ENCODE measurements at places on chromosomes 6 and 20.
A peak's percentile ranks its signal among the peaks of the same experiment; 100 is the strongest.

DNA sequence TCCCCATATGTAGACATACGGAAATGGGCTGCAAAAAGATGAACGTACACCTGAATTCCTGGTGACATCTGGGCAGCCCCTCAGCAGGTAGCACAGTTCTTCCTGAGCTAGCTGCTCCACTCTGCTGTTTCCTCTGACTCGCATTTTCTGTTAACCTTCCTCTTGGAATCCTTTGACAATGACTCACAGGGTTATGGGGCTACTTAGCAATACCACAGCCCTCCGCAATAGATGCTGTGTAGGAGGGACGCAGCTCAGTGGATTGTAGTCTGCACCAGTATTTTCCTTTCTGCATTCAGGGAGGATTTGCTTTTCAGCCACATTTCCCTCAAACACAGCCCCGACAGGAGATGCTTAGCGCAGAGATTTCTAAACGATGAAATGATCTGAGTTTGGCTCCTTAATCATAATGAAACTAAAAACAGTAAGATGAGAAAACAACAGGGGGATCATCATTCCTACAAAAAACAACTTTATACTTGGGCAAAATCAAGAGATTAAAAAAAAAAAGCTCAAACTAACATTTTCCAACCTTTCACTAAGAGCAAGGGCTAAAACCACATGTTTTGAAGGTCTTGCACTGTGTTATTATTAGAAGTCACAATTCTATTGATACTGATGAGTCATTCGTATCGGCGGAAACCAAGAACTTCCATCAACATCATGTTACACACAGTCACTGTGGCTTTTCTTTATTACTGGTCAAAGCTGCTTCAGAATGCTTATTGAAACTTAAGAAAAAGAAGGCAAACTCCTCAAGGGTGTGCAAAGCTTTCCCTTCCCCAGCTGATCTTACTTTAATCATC is 12.2 kb downstream of the BACH2 start:
- DNase-seq: peak; percentile 81

DNA sequence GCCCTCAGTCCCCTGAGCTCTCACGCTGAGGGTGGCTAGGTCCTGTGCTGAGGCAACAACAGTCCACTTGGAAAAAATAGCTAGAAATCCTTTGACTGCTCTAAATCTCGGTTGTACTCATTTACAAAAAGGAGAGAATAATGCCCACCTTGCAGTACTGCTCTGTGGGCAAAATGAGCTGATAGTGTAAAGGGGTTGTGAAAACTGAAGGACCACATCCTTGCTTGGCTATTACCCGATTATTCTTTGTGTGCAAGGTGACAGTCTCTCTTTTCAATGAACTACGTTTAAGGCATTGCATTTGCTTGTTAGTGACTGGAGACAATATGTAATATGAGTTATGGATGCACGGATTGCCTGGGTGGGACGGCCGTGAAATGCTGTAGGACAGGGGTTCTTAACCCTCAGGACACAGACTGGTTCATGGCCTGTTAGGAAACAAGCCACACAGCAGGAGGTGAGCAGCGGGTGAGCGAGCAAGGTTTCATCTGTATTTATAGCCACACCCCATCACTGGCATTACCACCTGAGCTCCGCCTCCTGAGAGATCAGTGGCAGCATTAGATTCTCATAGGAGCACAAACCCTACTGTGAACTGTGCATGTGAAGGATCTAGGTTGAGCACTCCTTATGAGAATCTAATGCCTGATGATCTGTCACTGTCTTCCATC is 14.6 kb downstream of the SAMD3 start:
- no peak for DNase-seq

- peak; percentile 37 for DNase-seq
Measured at GRCh38 chr6:33860706-33861474, 57.1 kb upstream of the MLN start.

GRCh38 chr6:41475164-41475563 is 71.0 kb upstream of the FOXP4 start:
- no peak for DNase-seq

DNA sequence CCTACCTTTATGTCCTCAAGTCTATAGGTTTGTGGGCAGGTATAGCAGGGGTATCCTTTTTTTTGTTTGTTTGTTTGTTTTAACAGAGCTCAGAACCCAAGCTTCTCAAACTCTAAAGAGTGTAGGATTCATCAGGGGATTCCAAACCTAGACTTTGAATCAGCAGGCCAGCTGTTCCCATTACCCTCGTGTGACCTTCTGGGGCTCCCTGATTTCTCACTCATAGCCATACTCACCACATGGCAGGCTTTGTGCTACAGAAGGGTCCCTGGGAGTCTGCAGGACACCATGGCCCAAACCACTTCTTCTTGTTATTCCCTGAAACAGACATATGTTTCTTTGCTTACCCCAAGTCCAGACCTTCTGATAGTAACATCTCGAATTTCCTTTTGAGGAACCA is 350.8 kb upstream of the TSHZ2 start:
- DNase-seq: no peak

GRCh38 chr20:38217791-38218565 is 42.6 kb downstream of the KIAA1755 start:
- DNase-seq: no peak

DNA sequence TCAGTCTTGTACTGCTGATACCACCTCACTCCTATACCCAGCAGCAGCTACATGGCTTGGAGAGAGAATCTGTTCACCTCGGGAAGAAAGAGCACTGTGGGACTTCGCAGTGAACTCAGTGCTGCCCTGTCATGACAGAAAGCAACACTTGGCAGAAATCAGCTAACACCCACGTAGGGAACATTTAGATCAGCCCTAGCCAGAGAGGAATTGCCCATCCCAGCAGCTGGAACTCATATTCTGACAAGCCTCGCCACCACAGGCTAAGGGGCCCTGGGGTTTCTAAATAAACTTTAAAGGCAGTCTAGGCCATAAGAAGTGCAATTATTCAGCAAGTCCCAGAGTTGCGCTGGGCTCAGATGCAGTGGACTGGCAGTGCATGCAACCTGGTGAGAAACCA is 1266.8 kb downstream of the GRIK2 start:
- no peak for DNase-seq

GRCh38 chr6:3732345-3733141 is 19.0 kb downstream of the PXDC1 start:
- DNase-seq: peak; percentile 61

DNA sequence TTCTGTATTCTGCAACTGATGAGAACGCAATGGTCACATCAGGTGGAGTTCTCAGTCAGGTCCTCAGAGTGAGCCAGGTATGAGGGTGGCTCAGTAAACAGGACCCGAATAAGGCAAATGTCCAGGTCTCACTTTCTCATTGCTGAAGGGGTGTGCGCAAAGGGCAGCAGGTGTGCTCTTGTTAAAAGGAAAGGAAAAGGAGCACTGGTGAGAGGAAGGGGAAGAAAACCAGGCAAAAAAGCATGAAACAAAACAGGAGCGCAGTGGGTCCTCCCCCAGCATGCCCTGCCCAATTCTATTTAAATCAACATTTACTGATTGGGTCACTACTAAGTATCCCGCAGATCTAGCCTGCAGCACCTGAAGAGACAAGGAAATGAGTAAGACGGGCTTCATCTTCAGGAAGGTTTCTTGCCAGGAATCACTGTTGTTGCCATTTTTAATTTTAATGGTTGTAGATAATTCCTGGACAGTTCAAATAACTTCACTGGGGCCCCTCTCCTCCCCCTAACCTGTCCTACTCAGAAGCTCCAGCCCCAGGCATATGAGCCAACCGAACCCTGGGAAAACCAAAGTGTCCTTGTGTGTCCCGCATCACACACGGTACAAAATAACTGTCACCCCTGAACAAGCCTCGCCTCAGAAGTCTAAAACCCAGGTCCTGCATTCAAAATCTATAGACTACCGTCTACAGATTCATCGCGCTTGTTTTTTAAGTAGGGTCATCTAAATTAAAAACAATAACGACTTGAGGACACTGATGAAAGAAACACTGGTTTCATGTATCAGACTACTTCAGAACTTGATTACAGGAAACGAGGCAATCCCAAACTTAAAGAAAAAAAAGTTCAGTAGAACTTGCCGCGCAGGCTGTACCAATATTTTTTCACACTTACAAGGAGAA is 980 bp downstream of the MBOAT1 start:
- peak; percentile 39 for DNase-seq

DNA sequence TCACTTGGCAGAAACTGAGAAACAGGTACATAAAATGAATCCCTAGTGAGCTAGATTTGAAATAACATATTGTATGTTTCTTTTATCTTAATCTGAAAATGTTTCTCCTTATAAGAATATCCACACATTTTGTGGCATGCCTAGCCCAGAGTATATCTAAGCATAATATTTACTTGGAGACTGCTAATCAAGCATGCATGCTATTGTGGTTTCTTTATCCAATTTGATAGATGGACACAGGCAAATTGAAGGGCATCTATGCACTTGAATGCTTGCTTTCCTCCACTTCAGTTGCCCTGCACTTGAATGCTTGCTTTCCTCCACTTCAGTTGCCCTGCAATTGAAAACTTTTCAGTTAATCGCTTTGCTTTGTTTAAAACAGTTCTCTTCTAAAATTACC is 729.8 kb downstream of the TBC1D32 start:
- DNase-seq: no peak

DNA sequence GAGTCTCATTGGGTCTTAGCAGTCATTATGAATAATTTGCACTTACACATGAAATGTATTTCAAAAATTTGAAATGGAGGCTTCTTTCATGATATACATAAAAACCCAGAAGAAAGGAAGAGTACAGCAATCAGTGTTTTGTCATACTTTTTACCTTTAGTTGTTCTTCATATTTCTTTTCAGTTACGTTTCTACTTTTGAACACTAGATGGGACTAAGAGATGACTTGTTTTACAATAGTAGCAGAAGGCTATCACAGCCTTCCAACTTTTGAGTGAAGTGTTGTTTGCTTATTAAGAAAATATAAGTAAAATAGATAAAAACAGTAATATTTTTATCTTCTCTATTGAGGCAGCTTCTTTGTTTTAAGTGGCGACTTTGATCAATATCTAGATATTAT is 58.1 kb downstream of the L3MBTL3 start:
- peak; percentile 16 for DNase-seq

- DNase-seq: no peak
Measured at GRCh38 chr6:39075010-39075686, 26.6 kb downstream of the GLP1R start.

DNA sequence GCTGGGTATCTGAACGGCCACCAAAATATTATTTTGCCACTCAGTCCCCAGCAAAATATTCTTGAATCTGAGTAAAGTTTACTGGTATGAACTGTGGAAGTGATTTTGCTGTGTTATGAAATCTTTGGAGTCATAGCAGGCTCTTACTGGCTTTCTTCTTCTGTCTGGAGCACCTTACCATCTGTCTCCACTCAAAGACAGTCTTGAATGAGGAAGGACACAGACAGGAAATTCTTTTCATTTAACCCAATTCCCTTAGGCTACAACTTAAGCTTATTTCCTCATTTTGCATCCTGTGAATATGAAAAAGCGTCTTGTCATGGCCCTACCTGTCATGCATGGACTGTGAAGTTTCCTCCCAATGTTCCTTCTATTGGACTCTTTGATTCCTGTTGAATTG is 24.7 kb downstream of the FNDC1 start:
- DNase-seq: peak; percentile 12

GRCh38 chr6:117681162-117681741 is 6.0 kb downstream of the NUS1 start:
- no peak for DNase-seq

- DNase-seq: no peak
Measured at GRCh38 chr6:80489911-80490635, 383.6 kb downstream of the BCKDHB start.

DNA sequence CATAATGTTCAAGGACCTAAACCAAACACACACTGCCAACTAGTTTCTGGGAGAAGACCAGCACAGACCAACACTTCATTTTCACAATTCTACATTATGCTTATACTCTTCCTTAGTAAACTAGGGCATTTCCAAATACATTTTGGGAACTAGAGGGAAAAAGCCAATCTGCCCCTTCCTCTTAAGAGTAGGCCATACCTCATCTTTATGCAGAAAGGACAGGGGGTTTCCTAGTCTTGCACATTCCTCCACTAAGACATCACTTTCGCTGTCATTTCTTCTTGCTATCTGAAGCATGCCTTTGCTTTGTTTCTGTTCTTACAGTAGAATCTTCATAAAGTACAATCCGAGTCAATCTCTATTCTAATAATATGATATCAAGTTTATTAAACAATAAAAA is 105.7 kb downstream of the SMLR1 start:
- DNase-seq: no peak

DNA sequence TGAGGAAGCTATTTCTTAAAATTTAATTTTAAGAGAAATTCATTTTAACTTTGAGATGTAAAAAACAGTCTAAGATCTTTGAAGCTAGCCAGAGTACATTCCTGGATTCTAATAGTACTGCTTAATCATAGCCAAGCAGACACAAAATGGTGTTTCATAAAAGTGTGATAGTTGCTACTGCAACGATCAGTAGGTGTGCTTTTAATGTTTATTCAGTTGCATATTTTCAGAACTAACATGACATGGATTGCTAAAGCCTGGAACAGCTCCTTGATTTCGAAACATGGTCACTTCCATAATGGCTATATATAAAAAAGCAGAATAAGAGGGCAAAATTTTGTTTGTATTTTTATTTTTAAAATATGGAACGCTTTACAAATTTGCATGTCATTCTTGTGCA is 35.5 kb downstream of the SESN1 start:
- no peak for DNase-seq

- DNase-seq: no peak
Measured at GRCh38 chr6:114997813-114998292, 655.0 kb upstream of the HS3ST5 start.

DNA sequence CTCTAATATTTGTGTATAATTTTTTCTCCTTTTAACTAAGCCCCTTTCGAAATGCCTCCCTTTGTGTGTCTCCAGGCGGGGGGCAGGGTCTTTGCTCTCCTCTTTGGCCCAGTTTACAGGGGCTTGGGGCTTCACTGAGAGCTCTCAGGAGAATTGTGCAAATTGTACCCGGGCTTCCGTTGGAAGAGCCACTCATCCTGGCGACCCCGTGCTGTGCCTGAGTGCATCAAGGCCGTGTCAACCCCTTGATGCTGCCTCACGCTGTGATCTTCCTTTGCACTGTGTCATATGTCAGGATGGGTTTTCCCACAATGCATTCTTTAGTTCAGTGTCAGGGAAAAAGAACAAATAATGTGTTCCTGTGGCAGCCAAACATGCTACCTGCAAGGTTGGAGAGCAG is 118.0 kb upstream of the POU3F2 start:
- no peak for DNase-seq

Measured in Kasumi-1 (cell line).